ENCODE measurements at places on chromosomes 5 and 9.

DNA sequence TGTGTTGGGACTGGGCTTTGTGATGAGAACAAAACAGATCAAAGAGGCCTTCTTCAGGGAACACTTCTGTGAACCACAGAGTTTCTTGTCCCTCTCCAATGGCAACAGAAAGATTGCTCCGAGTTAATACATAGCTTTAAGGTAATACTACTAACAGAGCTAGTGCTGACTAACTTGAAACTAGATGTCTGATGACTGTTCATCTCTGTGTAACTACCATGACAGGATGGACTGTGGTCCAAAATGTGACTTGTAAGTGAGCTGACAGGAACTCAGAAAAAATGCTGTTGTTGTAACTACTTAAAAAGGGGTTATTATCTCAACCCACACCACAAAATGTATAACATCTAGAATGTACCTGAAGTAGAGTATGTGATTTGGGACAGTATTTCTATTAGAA is 630.2 kb upstream of the DMAC1 start:
- no peak for DNase-seq

- DNase-seq = peak; percentile 64
These were observed 3.9 kb downstream of the MEGF9 start for GRCh38 chr9:120710110-120710981.

DNA sequence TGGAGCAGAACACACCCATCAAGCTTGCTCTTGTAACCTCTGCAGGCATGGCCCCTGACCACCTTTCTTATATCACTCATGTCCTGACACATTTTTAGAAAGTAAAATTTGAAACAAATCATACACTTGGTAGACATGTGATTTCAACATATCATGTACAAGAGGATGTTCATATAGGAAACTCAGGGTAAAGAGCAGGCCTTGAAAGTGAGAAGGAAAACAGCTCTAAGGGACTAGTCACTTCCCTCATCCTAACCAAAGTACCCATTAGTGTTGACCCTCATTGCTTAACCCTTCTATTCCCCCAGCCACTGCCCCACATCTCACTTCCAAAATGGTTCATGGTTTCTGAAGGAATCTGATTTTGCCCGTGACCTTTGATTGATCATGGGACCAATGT is 492.4 kb upstream of the KLF4 start:
- no peak for DNase-seq

DNA sequence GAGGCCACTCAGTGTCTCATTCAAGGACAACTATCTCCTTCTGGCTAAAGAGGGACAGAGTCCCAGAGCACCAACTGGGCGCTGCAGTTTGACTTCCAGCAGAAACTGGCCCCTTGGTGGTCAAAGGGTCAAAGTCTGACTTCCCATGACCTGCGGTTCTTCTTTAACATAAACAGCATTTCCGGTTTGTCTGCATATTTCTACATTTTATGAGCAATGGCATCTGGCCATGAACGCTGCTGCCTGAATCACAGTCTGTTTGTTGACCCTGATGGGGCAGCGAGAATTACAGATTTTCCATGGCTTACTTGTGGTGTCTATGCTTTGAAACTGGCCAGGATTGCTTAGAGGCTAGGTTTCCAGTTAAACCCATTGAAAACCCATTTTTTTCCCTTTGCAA is 1.3 kb downstream of the TNFSF15 start:
- no peak for DNase-seq

DNA sequence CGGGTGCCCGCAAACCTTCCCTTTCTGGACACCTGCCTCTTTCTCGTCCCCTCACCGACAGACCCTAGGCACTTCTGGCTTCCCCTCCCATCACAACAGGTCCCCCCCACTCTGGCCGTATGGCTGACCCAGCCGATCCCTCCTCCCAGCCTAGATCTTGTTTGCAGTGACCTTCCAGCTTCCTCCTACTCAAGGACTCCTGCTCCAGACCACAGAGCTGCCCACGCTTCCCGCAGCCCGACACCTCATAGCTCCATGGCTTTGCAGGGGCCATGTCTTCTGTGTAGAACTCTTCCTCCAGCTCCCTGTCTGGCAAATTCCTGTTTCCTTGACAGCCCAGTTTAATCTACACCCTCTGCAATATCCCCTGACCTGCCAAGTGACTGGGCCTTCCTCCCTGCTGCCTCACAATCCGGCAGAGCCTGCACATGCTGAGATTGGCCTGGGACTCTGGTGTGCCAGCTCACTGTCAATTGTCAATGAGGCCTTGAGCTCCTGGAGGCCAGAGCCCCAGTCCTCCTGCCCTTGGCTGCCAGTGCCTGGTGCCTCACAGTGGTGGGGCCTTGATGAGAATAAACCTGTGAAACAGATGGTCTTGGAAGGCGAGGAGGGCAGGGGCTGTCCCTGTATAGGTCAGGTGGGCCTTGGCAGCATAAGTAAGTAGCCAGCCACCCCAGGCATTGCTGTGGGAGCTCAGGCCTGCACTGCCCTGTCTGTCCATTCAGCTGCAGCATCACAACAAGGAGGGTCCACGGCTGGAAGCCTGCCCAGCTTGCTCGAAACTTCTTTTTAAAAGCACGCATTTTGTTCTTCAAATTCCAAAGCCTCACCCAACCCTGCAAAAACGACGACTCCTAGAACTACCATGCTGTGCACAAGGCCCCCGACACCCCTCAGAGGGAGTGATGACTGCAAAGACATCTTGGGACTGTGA is 50.5 kb downstream of the GADD45G start:
- DNase-seq = peak; percentile 78

DNA sequence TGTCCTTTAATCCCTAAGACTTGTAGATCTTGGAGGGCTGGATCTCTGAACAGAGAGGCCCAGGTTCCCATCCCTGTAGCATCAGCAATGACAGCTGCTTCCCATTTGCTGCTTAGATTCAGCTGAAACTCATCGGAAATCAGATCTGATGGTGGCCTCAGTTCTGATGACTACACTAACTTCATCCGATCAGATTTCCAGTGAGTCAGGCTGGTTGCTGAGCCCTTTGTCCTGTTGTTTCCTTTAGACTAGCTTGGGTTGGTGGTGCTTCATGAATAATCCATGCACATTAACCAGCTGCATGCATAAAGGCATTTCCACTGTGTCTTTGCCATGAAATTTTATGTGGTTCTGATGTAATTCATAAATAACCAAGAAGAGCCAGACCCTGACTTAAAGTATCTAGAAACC is 195.2 kb upstream of the TUT7 start:
- DNase-seq = no peak

DNA sequence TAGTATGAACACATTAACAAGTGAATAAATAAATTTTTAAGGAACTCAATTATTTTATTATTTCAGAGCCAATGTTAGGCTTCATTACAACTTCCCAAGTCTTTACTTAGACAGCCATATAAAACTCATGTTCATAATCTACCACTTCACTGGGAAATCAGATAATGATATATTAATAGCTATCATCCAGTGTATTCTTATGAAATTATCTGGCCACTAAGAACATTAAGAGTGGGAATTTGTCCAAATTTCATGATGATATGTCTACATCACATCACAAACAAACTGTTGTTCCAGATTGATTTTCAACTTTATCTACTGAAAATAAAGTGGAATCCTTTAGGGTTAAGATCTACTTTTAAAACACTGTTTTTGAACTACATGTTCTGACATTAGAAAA is 668.6 kb downstream of the EFNA5 start:
- DNase-seq = no peak

- no peak for DNase-seq
These were observed 14.3 kb downstream of the VLDLR start for GRCh38 chr9:2635922-2636321.

DNA sequence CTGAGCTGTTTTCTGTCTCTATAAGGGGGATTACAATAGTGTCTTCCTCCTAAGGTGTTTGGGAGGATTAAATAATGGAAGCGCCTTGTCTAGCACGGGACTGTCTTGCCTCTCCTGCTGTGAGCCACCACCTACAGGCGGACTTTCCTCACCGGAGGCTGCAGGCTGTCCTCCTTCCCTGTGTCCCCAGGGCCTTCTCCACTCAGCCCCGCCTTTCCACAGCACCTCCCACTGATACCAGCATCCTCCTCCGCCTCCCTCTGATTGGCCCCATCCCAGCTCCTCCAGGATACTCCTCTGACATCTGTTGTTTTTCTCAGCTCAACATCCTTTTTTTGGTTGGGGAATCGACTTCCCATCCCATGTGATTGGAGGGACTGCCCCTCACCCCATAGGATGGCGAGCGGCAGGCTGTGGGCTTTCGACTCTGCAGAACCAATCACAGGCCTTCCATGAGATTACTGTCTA is 851 bp upstream of the ZDHHC12 start:
- peak; percentile 97 for DNase-seq

GRCh38 chr5:3237276-3237868 is 358.3 kb upstream of the IRX1 start:
- DNase-seq = no peak

- no peak for DNase-seq
These were observed 421.3 kb downstream of the TLE1 start for GRCh38 chr9:81268048-81268447.

DNA sequence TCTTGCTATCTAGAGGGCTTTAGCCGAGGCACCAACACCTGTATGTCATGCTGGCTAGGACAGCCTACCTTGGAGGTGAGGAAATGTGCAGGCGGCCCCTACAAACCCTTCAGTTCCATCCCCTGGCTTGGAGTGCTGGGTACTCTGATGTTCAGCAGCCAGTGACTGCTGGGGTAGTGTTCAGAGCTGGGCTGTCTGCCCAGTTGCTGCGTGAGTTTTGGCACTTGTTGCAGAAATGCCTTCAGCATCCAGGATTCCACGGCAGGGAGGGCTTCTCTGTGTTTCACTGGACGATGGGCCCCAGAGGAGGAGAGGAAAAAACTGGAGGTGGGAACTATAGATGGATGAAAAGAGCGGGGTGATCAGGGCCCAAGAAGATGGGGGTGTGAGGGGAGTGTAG is 10.4 kb downstream of the SWI5 start:
- peak; percentile 87 for DNase-seq

DNA sequence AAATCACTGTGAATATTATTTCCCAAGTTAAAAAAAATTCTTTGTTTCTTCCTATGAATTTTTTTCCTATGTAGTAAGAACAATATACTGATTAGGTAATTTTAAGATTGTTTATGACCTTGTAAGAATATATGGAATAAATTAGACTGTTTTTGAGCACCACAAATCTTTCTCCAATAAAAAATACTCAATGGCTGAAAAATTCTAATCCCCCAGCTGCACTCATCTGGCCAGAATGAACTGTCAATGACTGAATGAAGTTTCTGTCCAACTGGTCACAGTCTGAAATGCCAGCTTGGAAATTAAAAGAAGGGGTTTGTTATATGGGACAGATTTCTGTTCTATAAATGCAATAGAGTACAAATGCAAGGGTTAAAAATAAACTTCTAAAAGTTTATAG is 569.5 kb upstream of the SEMA6A start:
- no peak for DNase-seq

DNA sequence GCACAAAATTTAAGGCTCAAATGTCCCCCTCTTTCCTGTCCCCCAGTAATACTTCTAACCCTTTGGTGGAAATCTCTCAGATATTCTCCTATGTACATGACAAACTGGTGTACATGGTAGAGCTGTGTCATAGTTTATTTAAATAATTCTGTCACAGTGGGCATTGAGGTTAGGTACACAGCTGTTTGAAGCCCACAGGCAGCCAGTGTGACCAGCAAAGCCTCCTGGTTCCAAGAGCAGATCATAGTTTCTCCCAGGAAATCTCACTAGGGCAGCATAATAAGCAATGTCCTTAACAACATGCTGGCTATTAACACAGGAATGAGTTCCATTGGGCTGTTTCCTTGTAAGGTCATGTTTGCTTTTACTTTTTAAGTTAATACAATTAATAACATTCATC is 63.9 kb downstream of the NDST1 start:
- no peak for DNase-seq

DNA sequence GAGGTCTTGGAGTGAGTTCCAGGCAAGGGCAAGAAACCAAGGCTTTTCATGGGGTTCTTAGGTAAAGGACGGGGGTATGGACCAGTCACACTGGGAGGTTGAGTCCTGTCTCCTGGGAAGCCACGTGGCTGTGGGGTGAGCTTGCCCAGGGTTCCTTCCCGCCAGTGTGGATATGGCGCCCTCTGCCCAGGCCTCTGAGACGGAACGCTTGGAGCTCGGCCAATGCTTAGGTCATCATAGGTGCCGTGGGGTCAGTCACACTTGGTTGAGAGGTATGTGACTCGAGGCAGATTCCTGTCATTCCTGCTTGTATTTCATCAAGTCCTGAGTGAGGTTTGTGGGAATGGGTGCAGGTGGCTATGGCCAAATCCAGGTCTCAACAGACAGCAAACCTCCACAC is 46.2 kb downstream of the TENT4A start:
- no peak for DNase-seq
